ENCODE measurements at places on chromosomes 5 and 9.

GRCh38 chr5:139272471-139273321 is 20.8 kb upstream of the MATR3 start:
- DNase-seq: no peak

DNA sequence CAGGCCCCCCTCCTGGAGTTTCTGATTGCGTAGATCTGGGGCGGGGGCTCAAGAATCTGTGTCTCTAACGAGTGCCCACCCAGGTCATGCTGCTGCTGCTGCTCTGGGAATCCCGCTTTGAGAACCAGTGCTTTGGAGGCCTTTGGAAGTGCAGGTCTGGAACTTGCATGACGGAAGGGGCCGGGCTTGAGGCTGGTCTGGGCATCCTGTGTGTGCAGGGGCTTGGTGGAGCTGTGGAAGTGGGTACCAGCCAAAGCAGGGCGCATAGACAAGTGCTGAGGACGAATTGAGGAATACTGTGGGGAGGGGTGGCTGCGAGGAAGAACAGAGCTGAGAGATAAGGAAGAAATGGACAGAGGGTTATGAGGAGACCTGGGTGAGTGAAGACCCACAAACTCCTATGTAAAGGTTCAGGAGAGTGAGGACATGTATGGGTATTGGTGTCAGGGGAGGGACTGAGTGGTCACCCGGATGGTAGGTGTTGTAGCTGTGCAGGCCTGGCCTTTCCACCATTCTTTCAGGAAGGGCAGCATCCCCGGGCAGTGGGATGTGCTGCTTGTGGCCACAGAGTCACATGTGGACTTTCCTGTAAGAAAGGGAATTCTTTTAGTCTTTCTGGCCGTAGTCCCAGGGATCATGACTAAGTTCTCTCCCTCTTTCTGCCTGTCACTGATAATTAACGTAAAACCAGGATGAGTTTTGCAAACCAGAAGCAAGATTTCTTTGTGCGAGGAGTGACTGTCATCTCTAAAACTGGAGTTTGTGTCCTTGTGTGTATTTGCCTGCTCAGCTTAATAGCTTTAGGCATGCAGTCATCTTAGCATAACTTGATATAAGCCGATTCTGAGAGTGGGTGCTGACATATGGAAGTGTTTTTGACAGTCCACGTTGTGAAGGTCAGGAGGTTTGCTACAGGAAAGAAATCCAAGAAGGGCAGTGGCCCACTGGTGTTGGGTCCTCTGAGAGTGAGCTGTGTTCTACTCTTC is 43.3 kb upstream of the TJP2 start:
- DNase-seq: no peak

- DNase-seq: no peak
These were observed 602.4 kb upstream of the CLINT1 start for GRCh38 chr5:158461240-158461854.

DNA sequence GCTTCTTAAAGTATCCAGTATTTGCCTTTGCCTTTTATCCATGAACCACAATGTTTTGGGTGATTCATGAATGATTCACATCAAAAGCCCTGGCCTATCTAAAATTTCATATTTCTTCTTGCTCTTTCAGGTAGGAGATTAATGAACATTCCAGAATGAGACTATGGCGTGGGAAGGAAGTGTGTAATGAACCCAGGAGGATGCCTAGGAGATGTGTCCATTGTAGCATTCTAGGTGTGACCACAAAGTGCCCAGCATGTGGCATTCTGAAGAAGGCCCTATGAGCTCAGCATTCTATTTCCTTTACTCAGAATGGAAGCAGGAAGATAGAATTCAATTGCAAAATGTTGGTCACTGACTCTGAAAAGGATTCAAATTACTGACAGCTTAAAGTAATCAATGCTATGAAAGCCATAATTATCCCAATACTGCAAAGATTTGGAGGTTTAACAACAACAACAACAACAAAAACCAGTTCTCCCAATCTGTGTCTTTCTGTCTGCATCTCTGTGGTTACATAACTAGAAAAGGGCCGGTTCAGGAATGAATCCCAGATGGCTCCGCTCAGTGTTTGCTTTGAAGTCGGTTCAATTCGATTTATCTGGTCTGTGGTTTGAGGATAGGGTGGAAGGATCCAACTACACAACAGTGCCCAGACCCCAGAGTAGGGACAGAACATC is 126.7 kb downstream of the FOXD1 start:
- no peak for DNase-seq

GRCh38 chr5:77798456-77798855 is 22.3 kb upstream of the TBCA start:
- no peak for DNase-seq

GRCh38 chr5:166845044-166845443 is 1446.4 kb upstream of the WWC1 start:
- DNase-seq: no peak

DNA sequence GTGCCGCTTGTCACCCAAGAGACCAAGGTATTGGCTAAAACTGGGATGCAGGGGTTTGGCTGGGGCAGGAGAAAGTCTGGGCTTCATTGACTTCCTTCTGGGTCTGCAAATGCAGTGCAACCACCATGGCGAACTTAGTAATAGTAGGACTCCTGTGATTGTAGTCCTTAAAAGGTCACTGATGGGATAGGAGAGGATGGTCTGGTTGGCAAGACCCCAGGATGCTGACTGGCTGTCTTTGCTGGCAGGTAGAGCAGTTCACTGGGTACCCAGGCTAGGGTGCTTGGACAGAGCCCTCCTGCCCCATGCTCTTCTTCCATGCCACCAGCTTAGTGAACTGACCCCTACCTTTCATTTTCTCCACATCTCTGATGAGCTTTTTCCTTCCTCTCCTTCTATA is 37.2 kb downstream of the ANGPTL2 start:
- DNase-seq: no peak

DNA sequence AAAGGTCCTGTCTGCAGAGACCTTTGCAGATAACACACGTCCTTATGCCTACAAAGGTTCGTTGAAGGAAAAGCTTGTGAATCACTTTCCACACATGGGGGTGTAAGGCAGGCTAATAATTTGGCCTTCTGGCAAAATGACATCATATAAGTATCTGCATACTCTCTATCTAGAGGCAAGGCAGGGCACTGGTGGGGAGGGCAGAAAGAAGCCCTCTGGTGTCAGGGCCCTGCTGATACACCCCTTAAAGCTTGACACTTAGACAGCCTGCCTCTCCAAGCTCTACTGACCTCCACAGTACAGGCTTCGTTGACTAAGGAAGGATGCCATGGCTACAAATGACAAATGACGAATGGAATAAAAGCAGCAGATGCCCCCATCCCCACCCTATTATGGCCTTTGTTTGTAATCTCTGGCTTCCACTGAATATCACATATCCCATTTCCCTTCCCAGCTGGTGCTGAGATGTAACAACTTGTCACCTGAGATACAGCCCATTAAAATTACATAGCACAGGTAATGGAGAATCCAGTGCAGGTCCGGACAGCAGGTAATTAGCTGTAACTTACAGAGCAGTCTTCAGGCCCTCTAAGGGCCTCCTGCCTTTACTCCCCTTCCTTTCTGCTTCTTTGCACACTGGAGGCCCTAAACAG is 76.9 kb upstream of the IFNK start:
- DNase-seq: no peak

DNA sequence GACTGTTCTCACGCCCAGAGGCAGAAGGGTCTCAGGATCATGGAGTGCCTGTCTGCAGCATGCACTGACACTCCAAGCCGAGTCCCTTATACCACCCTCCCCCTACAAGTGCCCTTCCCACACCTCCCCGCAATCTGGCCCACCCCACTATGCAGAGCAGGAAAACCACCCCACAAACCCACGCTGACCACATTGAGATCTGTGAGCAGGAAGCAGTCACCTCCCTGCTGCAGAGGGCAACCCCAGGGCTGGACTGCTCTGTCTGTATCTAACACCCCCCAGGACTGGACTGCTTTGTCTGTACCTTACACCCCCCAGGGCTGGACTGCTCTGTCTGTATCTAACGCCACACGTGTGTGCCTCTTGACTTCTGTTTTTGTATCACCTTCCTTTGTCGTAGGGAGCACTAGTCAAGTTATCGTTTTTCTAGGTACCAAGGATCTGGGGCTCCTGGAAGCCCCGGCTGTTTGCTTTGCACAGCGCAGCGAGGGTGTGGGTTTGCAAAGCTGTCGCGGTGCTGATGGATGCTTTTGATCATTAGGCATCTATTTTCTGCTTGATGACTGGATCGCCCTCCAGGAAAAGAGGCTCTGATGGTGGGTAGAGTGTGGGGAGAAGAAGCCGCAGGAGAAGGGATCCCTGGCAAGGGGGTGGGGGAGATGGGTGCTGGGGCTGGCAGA is 21.5 kb downstream of the OLFM1 start:
- DNase-seq: no peak

DNA sequence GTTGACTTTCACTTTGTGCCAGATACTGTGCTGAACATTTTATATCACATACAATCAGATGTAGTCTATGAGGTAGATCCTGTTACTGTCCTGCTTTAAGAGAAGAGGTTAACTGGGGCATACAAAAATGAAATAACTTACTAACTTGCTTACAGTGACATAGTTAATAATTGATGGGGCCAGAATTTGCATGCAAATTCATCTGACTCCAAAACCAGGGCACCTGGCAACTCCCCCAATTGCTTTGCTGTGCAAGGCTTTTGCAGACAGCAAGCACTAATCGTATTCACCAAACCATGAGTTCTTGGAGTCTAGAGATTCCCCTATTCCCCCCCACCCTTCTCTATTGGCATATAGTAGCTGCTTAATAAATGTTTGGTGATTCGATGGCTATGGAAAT is 155.9 kb downstream of the TTLL11 start:
- no peak for DNase-seq

DNA sequence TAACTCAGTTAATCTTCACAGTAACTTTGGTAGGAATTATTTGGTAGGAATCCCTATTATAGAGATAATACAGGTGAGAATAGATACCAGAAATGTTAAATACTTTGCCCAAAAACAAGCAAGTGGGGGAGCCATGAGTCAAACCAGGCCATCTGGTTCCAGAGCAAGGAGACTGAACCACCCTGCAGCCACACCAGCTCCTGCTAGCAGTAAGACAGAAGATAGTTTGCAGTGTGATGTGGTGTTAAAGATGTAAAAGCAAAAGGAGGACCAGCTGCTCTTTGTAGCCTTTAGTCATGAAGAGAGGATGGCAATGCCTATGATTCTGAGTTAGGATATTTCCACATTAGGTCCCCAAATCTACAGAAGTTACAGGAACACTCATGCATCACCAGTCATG is 101.4 kb downstream of the PRKACG start:
- DNase-seq: no peak

DNA sequence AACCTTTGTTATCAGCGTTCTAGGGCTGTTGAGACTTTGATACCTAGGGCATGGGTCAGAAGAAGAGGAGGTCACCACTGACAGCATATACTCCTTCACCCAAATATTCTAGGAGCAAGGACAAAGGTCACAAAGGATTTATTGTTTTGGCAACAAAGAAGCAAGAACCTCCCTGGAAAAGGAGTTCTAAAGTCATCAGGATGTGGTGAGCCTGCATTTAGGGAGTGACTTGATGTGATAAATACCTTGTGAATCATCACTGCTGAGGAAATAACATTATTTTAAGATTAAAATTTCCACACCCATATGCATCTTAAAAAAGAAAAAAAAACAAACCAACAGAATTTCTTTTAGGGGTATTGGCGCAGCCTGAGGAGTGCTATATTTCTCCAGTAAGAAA is 13.9 kb downstream of the IFNA1 start:
- DNase-seq: no peak

DNA sequence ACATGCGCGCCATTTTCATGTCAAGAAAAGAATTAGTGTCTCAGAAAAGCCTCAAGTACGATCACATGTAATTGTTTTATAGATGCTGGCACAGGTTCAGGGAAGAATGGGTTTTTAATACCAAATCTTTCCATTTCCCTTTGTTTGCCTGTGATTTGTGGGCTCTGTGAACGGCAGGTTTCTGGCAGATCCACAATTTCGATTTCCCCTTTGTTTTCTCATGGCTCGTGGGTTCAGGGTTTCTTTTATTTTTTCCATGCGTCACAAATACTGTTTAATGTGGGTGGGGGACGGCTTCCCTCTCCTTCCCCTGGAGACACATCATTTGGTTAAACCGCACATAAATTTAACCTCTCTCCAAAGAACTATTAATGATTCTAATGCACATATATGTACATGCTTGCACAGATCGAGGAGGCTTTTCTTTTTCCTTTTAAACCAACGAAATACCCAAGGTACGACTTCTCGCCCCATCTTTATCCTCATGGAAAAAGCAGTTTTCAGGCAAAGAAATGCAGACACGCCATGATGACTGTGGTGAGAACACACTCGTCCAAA is 195.9 kb downstream of the SLIT3 start:
- DNase-seq: no peak

- no peak for DNase-seq
These were observed 29.7 kb upstream of the BARX1 start for GRCh38 chr9:93984860-93985259.

DNA sequence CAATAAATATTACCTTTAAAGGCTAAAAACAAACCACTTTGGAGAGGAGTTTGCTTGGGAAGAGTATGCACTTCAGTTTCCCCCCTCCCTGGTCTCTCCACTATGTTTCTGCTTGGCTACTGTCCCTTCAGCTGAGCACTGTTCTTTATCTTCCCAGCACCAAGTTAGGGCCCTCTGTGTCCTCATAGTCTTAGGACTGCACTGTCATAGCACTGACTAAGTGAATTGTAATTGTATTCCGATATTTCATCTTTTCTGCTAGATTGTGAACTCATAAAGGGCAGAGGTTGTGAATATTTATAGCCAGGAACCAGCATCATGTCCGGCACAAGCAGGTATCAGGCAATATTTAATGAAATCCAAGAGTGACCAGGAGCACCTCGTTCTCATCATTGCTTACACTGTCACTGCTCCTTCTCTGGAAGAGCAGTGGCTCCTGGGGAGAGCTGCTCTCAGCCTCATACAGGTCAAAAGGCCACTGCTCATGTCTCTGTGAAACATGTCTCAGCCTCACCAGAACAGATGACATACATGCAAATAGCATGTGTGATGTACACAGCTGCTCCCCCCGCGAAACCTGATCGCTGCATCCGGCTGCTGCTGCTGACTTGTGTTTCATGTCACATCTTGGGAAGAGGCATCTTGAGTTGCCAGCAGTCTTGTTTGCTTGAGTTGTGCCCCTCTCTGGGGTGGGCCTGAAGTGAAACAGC is 279.7 kb upstream of the MSX2 start:
- no peak for DNase-seq

- DNase-seq: no peak
These were observed 2.6 kb downstream of the CEMIP2 start for GRCh38 chr9:71765693-71766092.

DNA sequence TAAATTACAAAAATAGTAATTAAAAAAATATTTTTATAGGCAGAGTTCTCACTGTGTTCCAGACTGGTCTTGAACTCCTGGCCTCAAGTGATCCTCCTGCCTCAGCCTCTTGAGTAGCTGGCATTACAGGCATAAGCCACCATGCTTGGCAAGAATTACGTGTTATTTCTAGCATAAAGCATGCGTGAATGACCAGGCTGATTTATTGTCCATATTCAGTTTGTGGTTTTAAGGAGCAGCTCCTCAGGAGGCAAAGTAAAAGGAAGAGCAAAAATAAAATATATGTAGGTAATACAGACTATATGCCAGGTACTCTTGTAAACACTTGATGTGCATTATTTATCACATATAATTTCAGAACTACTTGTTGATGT is 7.1 kb upstream of the CD180 start:
- DNase-seq: no peak
